ENCODE measurements at places on chromosomes 6 and 20.

GRCh38 chr6:148285205-148285604 is 57.4 kb upstream of the SASH1 start:
- no peak for DNase-seq

DNA sequence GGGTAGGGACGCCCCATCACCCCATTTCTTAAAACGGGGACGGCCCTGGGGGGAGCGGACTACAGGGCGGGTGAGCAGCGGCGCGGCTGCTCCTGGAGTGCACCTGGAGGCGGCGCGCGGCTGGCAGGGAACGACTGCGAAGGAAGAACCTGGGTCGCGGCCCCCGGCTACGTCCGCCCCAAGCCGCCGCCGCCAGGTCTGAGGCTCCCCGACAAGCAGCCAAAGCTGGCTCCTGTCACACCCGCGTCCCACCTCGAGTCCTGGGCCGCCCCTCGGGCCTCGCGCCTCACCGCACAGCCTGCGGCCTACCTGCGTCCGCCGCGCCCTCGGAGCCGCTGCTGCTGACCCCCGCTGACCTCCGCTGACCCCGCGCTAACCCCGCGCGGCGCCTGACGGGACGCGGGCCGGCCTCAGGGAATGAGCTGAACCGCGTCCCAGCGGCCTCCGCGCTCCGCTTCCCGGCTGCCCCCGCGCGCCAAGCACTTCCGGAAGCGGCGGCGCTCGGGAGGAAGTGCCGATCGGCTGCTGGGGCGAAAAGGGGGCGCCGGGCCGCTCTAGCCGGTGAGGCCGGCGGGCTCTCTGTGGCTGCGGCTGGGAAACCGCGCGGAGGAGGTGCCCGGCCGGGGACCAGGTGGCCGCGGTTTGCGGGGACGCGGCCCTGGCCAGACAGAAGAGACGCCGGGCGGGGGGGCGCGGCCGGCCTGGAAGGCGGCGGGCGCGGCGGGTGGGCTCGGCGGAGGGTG is at the start of the genes ARFRP1 and ZGPAT:
Gene ARFRP1 (minus strand): TSS at position 419 of the 743 bp plus-strand sequence. CDS start 885 bp downstream, outside the sequence.
Gene ZGPAT (plus strand): TSS at position 482 of the 743 bp plus-strand sequence. CDS start 542 bp downstream, outside the sequence.
- peak; percentile 91 for DNase-seq

DNA sequence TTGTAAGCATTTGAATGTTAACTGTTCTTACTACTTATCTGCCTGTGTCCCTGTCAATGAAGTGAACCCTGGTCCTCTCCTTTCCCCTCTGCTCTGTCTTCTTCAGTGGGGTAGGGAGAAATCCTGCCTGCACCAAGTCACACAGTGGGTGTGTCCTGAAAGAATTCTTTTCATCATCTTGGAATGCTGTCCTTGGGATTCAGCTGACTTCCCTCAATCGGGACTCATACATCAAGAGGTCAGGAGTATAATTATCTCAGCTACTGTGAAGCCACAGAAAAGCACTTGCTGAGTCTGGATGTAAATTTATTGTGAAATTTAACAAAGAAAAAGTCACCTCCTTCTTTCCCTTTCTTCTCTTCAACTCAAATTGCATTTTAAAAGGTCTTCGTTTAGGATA is 328.5 kb downstream of the SOX4 start:
- no peak for DNase-seq

DNA sequence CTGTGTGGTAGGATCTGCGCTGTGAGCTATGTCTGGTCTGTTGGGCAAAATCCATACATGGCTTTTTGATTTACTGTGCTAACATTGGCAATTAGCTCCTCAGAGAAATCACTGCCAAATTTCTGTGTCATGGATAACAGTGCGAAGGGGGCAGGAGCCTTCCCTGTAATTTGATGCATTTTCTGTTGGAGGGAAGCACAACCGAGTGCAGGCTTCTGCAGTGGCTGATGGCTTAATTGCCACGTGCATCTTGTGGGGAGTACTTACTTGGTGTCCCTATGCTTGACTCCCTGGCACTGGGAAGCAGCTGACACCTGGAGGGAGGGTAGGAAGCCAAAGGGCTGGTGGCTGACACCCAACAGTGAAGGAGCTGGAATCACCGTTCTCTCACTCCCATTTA is 99.3 kb upstream of the PROKR2 start:
- no peak for DNase-seq

DNA sequence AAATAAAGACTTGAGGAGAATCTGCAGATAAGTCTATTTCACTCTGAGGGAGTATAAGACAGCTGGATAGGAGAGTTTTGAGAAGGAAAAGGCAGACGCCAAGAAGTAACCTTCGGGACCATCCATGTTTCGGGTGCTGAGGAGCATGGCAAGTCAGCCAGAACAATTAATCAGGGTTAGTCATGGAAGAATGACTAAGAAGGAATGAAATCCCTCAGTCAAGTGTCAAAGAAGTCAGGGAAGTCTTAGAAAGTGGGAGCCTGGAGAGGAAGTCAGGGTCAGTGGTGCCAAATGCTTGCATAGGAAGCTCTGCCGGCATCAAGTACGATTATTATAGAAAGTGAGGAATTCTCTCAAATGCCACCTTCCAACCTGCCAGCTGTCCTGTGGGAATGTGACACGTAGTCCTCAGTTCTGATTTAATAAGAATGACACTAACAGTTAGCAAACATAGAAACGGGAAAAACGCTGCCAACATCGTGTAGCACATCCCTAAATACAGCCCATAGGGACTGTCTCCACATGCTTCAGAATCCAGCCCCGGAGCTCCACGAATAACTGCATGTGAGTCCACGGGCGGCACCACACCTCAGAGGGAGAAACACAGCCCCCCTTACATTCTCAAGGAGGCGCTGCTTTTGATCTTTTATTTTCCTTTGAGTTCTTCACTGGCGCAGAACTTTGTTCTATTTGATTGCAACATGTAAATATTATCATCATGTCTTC is 602.7 kb downstream of the PRKN start:
- no peak for DNase-seq

DNA sequence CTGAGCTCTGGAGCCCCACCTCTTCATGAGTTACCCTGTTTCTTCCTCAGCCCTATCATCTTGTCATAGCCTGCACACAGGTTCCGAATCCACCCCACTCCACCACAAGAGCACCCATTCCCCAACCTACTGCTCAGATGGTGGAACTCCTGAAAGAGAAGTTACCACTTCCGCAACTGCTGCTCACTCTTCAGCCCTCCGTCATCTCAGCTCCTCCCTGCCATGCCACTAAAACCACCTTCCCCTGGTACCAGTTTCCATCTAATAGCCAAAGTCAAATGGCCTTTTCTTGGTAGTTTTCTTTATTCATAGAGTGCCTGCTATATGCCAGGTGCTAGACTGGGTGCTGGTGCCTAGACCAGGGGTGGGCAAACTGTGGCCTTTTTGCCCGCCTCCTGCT is 3.9 kb downstream of the RAB22A start:
- DNase-seq: no peak

DNA sequence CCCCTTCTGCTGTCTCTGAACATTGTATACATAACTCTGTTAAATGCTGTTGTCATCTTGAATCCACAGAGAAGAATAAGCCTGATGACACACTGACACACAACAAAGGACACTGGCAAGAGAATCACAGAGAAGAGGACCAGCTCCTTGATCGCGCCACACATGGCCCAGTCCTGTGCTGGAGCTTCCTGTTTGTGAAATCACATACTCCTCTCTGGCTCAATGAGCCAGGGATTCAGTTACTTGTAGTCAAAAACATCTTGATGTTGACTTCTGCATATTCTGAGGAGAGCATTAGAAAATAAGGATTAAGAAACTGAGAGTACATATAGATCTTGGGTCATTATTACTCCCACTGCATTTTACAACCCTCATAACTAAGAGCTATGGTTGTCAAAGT is 100.1 kb downstream of the EPB41L2 start:
- no peak for DNase-seq

DNA sequence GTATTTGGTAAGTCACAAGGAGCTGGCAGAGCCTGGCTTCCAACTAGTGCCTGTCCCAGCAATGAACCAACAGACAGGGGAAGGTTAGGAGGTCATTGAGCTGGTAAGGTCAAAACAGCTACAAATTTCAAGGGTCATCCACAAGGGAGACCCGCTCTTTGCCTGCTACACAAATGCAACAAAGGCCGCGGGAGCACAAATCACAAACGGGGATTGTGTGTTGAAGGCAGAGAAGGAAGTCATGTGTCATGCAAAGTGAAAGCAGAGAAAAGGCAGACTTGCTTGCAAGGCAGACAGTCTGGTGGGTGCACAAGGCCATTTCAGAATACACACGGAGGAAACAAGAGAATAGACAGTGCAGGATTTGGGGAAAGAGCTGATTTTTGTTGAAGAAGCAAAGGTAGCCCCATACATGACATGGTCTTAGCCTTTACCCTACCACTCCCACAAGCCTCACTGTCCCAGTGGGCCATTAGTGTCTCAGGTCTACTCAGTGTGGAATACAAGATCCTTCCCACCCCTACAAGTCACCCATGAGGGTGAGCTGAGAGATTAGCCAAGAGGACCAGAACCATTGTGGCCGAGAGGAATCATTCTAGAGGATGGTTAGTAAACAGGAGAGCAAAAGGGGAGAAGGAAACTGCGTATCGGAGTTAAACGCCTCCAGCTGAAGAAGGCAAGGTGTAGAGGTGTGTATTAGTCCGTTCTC is 18.1 kb upstream of the SAMHD1 start:
- no peak for DNase-seq

DNA sequence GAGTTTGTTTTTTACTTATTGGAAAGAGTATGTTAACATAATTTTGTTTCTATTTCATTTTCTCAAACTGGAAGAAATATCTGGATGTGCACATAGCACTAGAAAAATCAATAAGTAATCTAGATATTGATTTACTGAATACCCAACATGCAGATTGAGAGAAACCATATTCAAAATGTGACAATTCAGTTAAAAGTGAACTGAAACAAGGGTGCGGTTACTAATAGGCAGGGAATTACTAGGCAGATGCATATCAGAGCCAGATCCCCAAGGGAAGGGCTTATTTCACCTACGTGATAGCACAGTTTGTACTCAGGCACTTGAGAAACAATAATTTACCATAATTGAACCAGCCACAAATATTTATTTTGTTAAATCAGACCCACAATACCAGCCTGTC is 493.1 kb upstream of the FLRT3 start:
- peak; percentile 6 for DNase-seq

GRCh38 chr6:125546841-125547251 is 202.6 kb upstream of the HEY2 start:
- DNase-seq: no peak

GRCh38 chr6:68094070-68094469 is 541.0 kb upstream of the ADGRB3 start:
- no peak for DNase-seq

- no peak for DNase-seq
Observed at GRCh38 chr6:143236151-143236798, 175.6 kb downstream of the AIG1 start.

DNA sequence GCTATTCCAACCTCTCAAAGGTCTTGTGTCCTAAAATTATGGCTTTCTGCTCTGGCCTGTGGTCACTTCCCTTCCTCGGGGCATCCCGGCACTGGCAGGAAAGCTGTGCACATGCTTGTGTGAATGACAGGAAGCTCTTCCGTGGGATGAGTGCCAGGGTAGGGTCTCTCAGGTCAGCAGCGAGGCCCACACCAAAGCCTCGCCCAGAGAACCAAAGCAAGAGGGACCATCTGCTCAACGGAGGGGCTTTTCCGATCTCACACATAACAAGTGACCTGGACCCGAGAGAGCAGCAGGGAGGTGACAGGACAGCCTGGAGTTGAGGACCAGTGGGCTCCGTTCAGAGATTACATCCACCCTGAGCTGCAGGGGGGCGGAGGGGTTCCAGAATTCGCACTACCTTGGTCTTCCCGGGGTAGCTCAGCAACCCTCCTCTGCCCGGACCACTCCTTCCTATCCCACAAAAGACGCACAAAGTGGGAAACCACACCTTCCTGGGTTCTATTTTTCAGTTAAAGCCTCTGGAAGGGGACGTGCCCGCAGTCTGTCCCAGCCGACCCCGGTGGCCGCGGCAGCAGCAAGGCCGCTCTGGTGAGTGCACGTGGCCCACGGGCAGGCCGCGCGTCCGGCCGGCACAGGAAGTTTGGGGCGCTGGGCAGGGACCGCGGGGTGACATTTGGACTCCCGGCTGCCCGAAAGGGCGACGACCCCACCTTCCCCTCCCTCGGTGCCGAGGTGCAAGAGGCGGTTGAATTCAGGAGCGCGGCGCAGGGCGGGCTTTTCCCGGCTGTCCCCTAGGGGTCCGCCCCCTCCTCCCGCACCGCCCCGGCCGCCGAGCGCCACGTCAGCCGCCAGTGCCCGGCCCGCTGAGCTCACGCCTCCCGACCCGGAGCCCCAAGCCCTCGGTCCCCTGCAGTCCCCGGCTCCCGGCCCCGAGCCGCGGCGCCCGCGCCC is 988 bp downstream of the TXNDC5 start:
- DNase-seq: peak; percentile 53

- no peak for DNase-seq
Observed at GRCh38 chr6:4179960-4180651, 44.7 kb upstream of the ECI2 start.

DNA sequence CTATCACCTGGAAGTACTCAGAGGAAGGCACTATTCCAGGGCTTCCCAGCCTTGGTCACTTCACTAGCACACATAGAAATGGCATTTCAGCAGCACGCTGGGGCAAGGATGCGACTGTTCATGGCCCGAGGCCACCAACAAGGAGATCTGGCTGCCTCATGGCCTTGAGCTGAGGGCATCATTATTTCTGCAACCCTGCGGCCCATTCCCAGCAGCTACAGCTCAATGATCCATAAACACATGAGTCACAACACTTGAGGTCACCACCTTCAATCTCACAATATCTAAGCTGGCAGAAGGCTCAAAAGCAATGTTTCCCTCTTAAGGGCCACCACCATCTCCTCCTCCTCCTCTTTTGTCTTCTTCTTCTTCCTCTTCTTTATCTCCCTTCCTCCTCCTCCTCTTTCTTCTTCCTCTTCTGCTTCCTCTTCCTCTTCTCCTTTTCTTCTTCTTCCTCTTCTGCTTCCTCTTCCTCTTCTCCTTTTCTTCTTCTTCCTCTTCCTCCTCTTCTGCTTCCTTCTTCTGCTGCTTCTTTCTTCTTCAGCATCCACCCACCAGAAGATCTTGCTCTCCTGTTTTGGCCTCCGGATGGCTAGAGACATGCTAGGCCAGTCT is 382.9 kb upstream of the CNR1 start:
- DNase-seq: no peak

DNA sequence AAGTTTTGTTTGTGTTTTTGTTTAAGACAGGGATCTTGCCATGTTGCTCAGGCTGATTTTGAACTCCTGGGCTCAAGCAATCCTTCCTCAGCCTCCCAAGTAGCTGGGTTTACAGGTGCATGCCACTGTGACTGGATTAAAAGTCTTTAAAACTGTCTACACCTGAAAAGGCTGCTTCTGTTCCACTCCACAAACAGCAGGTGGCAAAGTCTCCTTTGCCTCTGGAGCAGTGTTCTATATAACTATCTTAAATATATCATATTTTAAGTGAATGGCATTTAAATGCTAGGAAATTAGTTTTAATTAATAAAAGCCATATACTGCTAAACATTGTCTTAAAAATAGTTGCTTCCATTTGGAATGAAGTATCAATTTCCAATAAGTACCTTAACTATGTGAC is 89.2 kb upstream of the BCLAF1 start:
- no peak for DNase-seq

- no peak for DNase-seq
Observed at GRCh38 chr6:26233649-26234420, 131.2 kb upstream of the BTN3A2 start.

- DNase-seq: no peak
Observed at GRCh38 chr6:21722510-21722909, 129.0 kb downstream of the SOX4 start.

- no peak for DNase-seq
Observed at GRCh38 chr6:100304575-100304974, 160.1 kb downstream of the SIM1 start.
